Activated T-cell treated with anti-CD3 and anti-CD28 coated beads for 1 hour (primary cell): ENCODE measurements at places on chromosomes 13 and 19.
A peak's percentile ranks its signal among the peaks of the same experiment; 100 is the strongest.

GRCh38 chr13:33913829-33914228 is 95.9 kb downstream of the RFC3 start:
- DNase-seq, result no peak

- no peak for DNase-seq
Observed at GRCh38 chr13:109976206-109976997, 190.0 kb upstream of the IRS2 start.

- no peak for DNase-seq
Observed at GRCh38 chr13:113901231-113901630, 37.4 kb upstream of the GAS6 start.

- DNase-seq, result no peak
Observed at GRCh38 chr19:10829967-10830366, 6.0 kb downstream of the TMED1 start.

GRCh38 chr19:45405435-45406225 is 761 bp upstream of the PPP1R13L start:
- peak; percentile 75 for DNase-seq

DNA sequence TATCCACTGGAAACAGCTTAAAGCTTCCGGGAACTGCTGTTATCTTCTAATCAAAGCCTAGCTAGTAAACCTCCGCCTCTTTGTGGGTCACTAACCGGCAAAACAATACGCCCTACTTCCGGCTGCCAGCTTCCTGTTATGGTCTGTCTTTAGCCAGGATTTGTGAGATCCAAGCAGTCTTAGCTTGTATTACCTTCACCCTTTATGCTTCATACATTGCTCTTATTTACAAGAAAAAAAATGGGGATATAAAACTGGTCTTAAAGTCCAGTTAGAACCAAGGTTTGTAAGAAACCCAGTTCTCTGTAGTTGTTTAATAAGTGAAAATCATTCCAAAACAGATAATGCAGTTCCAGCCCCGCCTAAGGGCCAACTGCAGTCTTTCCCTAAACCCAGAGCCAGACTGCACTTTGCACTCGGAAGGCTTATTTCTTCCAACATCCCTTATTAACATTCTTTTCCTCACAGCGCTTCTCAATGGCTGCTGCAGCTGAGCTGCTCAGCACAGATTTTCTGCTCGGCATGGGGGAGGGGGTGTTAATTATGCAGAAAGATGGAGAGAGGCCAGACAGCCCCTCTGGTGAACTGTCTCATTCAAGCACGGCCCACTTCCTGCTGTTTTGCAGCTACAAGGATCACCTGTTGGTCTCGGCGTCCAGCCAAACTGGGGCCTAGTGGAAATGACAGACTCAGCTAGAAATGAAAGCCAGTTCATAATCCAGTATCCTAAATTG is 368.4 kb downstream of the KLF12 start:
- DNase-seq, result peak; percentile 77

DNA sequence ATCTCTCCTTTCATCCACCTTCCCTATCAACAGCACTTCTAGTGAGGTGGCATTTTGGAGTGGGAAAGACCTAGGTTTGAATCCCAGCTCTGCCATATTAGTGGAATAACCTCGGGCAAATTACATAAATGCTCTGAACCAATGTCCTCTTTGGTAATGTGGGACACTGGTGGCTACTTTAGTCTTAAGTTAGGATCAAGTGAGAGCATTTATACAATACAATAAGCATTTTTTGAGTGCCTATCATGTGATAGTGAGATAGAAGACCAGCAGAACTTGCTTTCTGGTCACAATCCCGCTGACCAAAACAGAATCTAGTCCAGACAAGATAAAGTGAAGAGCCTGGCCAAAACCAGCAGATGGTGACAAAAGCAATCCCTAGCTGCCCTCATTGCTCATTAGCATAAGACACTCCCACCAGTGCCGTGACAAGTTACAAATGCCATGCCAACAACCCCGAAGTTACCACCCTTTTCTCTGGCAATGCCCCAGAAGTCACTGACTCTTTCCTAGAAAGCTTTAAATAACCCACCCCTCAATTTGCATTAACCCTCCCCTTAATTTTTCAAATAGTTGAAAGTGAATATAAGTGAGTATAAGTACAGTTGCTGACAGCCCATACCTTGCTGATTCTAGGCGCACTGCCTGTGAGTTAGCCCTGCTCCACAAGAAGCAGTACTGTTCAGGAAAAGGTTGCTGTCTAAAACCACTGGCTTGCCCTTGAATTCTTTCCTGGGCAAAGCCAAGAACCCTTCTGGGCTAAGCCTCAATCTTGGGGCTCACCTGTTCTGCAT is 28.9 kb upstream of the KPNA3 start:
- no peak for DNase-seq

DNA sequence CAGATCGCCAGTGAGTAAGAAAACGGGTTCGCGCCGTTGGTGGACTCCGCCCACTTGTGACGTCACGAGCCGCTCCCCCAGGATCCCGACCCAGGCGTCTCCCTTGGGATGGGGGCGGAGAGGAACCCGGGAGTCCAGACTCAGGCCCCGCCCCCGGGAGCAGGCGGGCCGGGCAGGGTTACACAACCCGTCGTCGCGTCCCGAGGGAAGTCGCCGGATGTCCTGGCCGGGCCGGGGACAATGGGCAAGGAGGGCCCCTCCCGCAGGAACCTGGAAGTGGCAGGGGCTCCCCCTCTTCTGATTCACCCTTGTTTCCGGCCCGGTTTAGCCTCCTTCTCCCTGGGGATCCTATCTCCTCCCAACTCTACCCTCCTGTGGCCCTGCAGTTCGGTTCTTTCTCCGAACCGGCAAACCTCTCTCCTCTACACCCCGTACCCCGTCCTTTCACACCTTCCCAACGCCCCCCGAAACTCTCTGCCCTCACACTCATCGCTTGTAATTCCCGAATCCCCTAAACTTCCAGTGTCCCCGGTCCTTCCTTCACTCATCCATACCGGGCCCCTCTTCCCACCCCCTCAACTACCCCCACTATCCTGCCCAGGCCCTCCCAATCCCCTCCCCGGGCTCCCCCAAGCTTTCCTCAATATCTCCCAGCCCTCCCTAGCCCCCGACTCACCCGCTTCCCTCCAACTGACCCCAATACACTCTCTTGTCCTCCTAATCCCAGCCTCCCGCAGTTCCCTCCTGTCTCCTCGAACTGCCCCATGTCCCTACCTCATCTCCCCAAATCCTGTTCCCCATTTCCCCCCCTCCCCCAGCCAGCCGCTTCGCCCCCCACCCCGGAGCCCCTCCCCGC is 20.0 kb upstream of the ERCC1 start:
- no peak for DNase-seq

DNA sequence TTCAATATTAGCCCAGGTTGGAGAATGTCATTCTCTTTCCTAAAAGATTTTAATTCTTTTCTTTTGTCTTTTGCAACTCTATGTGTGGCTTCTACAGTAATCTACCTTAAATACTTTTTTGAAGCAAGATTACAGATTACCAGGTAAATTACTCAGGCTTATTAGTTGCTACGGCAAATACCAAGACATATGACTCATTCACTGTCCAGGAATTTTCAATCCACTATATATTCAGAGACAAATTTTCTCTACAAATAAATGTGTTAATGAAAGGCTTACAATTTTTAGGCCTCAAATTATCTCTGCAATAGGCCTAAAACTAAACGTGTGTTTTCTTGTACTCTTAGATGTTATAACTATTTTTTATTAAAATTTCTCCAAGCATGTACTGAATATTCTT is 631.3 kb downstream of the DIAPH3 start:
- DNase-seq, result no peak

GRCh38 chr13:99895444-99896368 is 75.9 kb downstream of the ZIC5 start:
- no peak for DNase-seq

DNA sequence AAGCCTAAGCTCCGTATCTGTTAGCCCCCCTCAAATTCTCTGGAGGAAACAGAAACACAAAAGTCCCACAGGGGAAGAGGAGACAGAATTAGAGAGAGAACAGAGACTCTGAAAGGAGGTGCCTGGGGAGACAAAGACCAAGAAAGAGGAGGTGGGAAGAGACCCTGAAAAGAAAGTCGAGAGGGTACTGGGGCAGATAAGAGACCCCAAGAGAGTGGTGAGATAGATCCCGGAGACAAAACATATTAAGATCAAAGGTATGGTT is 915 bp upstream of the GRWD1 start:
- no peak for DNase-seq

DNA sequence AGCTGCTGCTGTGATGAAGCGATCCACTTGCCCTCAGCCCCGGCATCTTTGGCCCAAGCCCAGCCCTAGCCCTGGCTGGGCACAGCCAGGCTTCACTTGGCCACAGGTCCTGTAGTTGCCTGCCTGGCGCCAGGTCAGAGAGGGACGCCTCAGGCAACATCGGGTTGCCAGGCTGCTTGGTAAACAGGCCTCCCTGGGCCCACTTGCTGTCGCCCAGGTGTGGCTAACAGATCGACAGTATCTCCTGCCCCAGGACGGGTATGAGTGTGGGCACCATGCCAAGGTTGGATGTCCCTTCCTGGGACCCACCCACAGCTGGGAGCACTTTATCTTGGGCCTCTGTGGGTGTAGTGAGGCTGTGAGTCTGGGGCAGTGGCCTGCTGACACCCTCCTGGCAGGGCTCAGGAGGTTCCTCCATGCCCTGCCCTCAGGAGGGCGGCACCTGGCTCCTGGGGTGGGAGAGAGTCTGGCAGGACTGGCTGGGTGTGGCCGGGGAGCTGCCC is 27.8 kb downstream of the CARM1 start:
- DNase-seq, result no peak

DNA sequence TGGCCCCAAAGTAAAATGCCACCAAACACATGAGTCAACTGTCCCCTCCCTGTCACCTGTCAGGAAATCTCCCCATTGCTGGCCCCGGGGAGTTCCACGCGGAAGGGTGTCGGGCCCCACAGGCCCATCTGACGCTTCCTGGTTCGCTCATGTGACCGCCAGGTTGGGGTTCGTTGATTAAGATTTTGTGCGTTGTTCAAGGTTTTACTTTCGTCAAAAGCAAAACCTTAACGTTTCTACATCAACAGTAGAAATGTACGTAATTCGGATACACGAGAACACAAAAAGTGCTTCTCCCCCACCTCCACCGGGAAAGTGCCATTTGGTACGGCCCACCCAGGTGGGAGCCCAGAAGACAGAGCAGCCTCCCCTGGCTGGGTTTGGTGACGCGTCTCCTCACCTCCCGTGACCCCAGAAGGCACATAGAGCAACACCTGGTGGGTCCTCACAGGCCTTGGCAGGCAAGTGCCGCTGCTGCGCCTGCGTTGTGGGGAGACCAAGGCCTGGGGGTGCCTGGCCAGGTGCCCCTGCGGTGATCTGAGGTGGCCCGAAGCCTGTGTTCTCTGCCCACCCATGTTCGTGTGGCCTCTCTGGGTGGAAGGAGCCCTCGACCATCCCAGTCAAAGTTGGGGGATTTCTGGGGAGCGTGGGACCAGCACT is 161.6 kb downstream of the KDM4B start:
- DNase-seq, result peak; percentile 25

DNA sequence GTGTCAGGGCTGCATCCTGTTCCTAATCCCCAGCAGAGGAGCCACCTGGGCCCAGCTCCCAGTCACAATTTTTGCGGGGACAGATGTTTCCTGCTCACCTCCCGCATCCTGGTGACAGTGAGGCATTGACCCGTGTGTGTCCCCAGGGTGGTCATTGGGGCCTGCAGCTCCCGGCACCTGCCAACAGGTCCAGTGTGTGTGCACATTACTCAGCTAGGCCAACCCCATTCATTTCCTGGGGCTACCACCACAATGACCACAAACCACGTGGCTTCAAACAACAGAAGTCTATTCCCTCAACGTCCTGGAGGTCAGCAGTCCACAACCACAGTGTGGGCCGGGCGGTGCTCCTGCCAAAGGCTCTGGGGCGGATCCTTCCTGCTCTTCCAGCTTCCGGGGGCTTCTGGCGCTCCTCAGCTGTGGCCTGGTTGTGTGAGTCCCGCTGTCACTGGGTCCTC is 11.9 kb upstream of the F2RL3 start:
- DNase-seq, result no peak

GRCh38 chr19:20051841-20052768 is 12.8 kb upstream of the ZNF682 start:
- DNase-seq, result peak; percentile 39

GRCh38 chr13:91136806-91137205 is 210.7 kb upstream of the MIR17HG start:
- DNase-seq, result no peak

GRCh38 chr13:111262715-111263114 is 57.7 kb upstream of the TEX29 start:
- DNase-seq, result no peak

- no peak for DNase-seq
Observed at GRCh38 chr19:56751078-56751489, 79.5 kb upstream of the ZNF835 start.

- no peak for DNase-seq
Observed at GRCh38 chr19:44943801-44944249, 1.8 kb downstream of the APOC4 start.

GRCh38 chr13:55359067-55359466 is 1781.7 kb upstream of the PRR20A start:
- DNase-seq, result no peak

- DNase-seq, result no peak
Observed at GRCh38 chr13:44920013-44920412, 69.3 kb downstream of the NUFIP1 start.

GRCh38 chr19:47037766-47038165 is 10.7 kb downstream of the TMEM160 start:
- DNase-seq, result no peak
